Hematopoietic multipotent progenitor cell treated with erythropoietin and hydrocortisone succinate and interleukin-3 and kit ligand, for 6 days (in vitro differentiated cells): ENCODE measurements at places on chromosomes 5 and 9.

- DNase-seq: no peak
Measured at GRCh38 chr5:132008961-132009680, 2.3 kb downstream of the ACSL6 start.

DNA sequence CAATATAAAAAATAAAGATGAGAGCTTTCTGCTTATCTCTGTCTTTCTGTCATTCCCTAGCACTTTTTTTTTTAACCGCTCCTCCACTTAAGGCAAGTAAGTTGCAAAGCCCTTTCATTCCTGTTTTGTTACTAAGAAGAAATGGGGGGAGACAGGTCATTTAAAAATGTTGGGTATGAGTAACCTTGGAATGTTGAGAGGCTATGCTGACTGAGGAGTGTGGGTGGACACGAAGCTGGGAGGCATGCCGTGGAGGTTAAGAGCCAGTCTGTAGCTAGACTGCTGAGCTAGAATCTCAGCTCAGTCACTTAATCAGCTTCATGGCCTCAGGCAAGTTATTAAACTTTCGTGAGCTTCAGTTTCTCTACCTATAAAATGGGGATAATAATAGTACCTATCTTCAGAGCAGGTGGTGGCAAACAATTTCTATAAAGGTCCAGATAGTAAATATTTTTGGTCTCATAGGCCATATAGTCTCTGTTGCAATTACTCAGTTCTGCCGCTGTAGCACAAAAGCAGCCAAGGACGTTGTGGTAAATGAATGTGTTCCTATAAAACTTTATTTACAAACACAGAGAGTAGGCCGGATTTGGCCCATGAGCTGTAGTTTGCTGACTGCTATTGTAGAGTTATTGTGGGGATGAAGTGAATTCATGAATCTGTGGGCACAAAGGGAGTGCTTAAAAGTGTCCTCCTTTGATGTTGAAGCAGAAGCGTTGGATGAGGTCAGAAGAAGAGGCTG, 220.0 kb downstream of the GABBR2 start:
- DNase-seq: no peak

DNA sequence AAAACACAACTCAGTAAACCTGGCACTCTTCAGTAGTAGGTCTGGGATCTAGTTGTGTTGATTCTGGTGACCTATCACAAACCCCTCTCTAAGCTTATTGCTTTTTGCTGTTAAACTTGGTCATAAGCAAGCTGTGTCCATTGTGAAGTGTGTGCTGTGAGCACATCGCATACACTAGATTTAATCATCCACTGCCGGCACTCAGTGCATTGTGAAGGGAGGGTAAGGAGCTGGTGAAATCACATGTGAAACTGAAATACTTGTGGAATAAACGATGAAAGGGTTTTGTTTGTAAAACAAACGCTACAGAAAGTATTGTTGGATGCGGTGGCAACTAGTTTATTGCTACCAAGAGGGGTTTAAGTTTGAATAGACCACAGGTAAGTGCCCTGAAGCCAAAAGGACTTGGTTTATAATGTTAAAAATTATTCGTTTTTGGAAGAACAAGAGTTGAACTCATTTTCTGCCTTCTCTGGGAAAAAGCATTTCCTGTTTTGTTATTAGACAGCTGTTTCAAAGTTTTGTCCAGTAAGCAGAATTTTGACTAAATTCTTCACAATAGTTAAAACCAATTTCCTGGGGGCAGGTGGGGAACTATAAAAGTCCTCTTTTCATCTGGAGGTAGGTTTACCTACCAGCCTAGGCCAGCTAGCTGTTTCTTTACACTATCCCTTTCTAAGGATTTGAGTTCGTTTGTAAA, 24.6 kb downstream of the TJP2 start:
- no peak for DNase-seq

DNA sequence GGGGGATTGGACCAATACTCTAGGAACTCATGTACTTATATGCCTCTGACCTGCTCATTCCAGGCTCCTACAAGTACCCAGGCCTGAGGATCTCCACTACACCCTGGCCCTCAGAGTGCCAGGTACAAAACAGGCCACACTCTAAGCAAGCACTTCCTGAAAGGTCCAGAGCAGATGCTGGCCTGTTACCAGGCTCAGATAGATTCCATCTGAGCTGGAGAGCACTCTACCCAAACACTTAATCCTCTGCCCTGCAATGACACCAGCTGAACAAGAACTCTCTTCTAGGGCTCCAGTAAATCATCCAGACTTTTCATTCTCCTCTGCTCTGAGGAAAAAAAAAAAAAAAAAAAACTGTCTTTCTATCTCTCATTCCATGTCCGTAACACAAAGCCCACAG, 2.9 kb downstream of the P4HA2 start:
- DNase-seq: no peak
